ENCODE measurements at places on chromosomes 3 and 15.

- DNase-seq, result no peak
These were observed 153.5 kb downstream of the DNAJB8 start for GRCh38 chr3:128313071-128313725.

- no peak for DNase-seq
These were observed 154.8 kb downstream of the TMEM108 start for GRCh38 chr3:133192967-133193366.

- peak; percentile 57 for DNase-seq
These were observed 919 bp downstream of the IDH2 start for GRCh38 chr15:90101130-90101968.

DNA sequence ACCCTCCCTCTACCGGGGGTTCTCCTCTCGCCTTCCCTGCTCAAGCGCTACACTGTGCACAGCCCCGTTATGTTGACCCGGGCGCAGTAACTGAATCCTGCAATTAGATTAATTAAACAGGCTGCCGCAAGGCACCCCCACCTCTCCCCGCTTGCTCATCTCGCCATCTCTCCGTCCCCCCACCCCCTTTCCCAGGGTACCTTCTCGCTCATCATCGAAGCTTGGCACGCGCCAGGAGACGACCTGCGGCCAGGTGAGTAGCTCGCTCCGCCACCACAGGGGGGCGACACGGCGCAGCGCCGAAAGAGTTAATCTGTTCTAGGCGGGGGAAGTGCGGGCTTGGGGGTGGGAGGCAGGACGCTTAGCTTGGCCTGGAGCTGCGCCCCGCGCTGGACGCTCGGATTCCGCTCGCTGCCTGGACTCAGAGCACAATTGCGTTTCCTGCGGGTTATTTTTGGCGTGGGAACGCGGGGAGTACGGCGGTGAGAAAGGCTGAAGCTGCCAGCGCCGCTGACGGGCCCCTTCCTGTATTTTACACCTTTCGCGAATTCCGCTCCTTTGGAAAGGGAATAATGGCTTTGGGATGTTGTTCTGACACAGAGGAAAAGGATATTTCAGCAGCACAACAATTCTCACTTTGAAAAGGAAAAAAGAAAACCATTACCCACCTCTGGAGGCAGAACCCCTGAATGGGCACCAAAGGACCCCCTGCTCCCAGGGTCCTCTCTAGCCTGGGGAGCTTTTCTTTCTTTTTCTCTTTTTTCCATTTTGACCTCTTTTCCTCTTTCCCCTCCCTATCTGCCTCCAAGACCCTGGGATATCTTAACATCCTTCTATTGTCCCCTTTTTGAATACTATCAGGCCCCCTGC lies 1.5 kb downstream of the DLL4 start:
- peak; percentile 74 for DNase-seq

DNA sequence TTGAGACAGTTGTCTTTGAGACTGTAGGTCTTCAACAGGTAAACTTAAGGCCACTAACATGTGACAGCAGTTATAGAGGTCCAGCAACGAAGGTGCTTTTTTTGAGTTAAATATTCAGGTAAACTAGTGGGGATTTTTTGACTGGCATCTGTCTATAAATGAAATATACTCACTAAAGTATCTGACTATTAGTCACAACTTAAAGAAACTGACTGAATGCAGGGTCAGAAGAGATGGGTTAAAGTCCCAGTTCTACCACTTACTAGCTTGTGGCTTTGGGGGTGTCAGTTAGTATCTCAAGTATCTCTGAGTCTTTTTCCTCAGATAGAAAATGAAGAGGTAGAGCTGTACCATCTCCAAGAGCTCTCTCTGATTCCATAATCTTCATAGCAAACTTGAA lies 18.0 kb downstream of the MIX23 start:
- DNase-seq, result no peak

- DNase-seq, result no peak
These were observed 72.5 kb downstream of the MORC1 start for GRCh38 chr3:109045271-109046040.

DNA sequence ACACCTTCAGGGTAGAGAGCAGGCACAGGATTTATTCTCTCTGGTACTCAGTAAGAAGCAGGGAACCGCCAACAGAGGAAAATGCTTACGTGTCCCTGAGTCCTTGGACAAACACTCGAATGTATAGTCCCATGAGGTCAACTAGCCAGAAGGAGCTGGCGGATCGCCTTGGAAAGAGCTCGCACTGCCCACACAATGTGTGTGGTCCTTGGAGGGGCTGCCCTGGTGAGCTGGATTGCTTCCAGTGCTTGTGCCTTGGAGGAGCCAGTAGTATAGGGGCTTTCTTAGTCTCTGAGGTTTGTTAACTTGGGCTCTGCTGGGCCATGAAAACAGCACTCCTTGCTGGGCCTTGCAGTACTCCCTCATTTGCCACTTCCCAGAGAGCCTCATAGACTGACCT lies 40.7 kb upstream of the VILL start:
- DNase-seq, result no peak

GRCh38 chr3:177676947-177677587 lies 479.8 kb upstream of the TBL1XR1 start:
- DNase-seq, result no peak

- DNase-seq, result no peak
These were observed 622.5 kb downstream of the TBL1XR1 start for GRCh38 chr3:176574786-176575185.

DNA sequence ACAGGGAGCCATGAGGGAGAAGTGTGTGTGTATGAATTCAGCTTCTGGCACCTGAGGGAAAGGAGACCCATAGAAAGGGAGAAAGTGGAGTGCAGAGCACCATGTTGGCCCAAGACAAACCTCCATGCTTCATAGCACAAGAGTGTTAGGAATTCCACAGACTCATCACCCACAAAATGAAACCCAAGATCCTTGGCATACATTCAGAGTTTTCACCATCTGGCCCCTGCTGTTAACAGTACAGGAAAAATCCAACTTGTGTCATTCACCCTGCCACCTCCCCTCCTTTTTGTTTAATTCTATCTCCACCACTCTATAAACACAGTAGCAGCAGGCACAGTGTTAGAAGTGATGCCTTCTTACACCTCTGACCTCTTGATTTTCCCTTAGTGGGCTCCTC lies 60.0 kb upstream of the MNS1 start:
- no peak for DNase-seq

Data from GM10248 (cell line).